ENCODE measurements at places on chromosomes 11 and 22.

- no peak for DNase-seq
Observed at GRCh38 chr11:69651834-69652620, 11.1 kb downstream of the CCND1 start.

GRCh38 chr22:17638182-17638431, 450 bp upstream of the BCL2L13 start:
- no peak for DNase-seq

GRCh38 chr22:45448431-45448830, 34.9 kb downstream of the RIBC2 start:
- no peak for DNase-seq

DNA sequence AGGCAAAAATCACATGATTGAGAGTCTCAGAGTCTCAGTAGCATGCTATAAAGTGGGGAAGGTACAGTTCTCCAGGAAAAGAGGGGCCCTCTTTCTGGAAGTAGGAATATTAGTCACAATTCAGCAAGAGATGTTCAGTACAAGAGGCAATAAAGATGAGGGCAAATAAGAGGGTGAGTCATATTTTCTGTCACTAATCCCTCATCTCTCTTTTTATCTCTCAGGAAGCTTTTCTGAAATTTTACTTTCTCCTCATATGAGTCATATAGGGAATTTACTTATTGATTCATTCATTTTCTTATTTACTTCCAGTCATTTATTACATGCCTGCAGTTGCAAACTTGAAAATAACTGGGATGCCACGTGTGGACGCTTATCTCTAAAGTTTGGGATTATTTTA, 3.4 kb upstream of the NXPE1 start:
- DNase-seq: no peak

GRCh38 chr11:66251809-66252208, 16.6 kb upstream of the RAB1B start:
- no peak for DNase-seq

DNA sequence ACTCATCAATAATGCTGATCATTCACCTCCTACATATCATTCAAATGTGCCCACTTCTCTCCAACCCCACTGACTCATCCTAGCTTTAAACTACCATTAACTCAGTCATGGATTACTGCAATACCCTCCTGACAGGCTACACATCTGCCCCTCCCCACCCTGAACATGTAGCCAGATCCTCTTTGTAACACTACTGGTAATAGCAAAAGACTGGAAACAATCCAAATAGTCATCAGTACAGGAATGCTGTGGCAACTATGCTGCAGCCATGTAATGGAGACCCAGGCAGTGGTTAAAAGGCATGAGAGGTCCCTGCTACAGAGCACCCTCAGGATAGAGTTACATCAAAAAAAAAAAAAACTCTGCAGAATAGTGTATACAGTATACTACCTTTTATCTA, 16.6 kb downstream of the SLC43A3 start:
- DNase-seq: no peak

DNA sequence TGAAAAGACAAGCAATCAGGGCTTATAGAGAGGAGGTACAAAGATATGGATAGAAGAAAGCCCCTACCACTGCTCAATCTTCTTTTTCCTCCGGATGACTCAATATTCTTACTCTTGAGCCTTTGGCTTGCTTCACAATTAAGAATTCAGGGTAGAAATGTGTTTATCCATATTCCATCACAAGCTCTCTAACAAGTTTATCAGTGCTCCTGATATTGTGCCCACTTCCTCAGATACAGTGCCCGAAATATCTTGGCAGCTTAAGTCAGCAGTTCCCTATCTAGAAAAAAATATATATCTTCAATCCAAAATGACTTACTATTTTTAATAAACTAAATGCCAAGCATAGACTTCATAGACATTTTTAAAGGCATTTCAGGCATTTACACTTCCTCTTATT, 255.1 kb upstream of the FAT3 start:
- no peak for DNase-seq

DNA sequence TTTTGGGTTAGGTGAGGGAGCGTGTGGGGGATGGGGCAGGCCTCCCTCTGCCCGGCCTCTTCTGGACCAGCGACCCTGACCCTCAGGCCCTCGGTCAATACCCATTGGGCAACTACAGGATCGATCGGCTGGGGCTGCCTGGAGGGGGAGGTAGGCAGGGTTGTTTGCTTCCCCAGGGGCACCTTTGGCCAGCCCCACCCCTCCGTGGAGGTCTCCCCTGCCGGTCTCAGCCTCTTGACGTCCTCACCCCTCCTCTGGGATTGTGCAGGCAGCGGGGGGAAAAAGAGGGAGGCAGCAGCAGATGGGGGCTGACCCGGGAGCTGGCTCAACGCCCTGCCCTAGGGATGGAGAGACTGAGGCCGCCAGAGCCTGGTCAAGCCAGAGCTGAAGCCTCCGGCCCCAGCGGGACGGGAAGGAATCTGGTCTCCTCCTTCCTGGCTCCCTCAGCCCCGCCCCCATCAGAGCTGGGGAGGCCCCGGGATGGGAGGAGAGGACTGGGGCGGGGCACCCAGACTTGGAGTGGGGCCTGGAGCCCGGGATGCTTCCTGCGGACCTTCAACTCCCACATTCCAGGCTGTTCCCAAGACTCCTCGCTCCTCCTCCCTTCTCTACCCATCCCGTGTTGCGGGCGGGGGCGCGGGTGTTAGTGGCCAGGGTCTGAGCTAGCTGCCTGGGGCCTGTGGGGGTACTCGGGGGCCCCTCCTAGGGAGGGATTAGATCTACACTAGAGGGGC, 14.4 kb upstream of the CDC42EP1 start:
- no peak for DNase-seq
